NCI-H82 (cell line): ENCODE measurements at places on chromosomes 5 and 9.
A peak's percentile ranks its signal among the peaks of the same experiment; 100 is the strongest.

GRCh38 chr5:151432210-151432609 lies 15.2 kb upstream of the SLC36A1 start:
- DNase-seq, result peak; percentile 87

- DNase-seq, result no peak
Observed at GRCh38 chr9:97906236-97906831, 16.0 kb downstream of the TRMO start.

DNA sequence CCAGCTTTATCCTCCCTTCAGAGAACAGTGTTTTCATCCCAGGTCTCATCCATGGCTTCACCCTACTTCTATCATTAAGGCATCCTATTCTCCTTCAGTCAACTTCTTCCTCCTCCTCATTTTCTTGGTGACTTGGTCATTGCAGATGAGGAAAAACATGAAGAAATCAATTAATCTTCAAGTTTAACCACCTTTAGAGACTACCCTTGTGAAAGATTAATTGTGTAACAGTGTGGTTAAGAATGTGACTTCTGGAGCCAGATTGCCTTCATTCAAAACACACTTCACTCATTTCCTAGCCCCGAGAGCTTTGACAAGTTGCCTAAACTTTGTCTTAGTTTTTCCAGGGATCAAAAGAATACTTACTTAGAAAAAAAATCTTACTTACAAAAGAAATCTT lies 110.0 kb downstream of the STK32A start:
- no peak for DNase-seq

DNA sequence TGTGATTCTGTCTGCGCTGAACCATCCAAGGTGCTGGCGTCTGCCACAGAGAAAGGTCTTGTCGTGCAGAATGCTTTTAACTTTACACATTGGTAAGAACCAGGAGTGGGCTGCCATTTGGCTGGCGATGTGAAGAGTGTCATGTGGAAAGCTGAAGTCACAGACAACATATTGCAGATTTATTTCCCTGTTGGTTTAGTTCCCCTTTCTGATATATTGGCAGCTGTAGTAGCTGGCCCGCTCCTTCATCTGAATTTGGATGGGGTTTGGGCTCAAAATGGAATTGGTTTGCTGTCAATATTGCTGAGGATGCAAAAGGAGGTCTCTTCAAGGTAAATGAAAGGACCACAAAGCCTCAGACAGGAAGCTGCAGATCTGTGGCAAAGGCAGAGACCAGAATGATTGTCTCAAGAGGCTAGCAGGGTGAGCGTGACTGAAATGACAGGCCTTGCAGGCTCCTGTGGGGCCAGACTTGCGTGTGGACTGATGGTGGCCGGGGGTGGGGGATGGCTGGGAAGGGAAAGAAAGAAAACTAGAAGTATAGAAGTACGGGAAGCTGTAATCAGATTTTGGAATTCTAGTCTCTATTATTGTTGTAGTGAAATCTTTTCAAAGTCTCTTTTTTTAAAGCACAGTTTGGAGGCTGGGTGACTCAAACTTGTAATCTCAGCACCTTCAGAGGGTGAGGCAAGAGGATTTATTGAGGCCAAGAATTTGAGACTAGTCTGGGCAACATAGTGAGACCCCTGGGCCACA lies 25.1 kb upstream of the CD180 start:
- DNase-seq, result no peak

- DNase-seq, result no peak
Observed at GRCh38 chr5:39517800-39518199, 93.0 kb upstream of the DAB2 start.

GRCh38 chr5:161155451-161155850 lies 303.4 kb upstream of the ATP10B start:
- DNase-seq, result no peak

GRCh38 chr5:14321936-14322335 lies 178.8 kb downstream of the TRIO start:
- DNase-seq, result no peak

- no peak for DNase-seq
Observed at GRCh38 chr5:172568308-172568910, 72.7 kb upstream of the NEURL1B start.

DNA sequence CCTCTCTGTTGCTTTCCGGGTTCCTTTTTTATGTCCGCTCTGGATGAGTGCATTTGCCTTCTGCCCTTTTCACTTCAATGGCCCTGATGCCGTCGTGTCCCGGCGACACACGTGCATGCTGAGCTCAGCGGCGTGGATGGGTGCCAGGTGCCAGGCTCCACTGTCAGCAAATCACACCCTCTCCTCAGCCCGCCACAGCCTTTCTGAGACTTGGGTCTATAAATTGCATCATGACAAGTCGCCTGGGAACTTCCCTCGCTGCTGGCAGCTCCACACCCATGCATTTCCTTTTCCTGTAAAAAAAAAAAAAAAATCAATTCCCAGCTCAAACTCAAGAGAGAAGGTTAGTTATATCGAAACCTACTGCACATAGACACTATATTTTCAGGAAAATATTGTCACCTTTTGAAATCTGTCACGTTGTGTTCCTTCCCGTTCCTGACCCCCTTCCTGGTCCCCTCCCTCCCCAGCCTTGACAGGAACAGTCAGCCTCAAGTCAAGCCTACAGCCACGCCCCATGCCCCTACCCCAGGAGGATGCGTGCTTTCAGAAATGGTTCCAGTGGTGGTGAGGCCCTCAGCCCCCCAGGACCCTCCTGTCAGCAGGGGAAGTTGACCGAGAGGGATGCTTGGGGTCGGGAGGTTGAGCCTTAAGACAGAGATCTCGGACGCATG lies 110.3 kb upstream of the PTCH1 start:
- DNase-seq, result no peak

- DNase-seq, result no peak
Observed at GRCh38 chr5:168609806-168610482, 30.8 kb upstream of the PANK3 start.

DNA sequence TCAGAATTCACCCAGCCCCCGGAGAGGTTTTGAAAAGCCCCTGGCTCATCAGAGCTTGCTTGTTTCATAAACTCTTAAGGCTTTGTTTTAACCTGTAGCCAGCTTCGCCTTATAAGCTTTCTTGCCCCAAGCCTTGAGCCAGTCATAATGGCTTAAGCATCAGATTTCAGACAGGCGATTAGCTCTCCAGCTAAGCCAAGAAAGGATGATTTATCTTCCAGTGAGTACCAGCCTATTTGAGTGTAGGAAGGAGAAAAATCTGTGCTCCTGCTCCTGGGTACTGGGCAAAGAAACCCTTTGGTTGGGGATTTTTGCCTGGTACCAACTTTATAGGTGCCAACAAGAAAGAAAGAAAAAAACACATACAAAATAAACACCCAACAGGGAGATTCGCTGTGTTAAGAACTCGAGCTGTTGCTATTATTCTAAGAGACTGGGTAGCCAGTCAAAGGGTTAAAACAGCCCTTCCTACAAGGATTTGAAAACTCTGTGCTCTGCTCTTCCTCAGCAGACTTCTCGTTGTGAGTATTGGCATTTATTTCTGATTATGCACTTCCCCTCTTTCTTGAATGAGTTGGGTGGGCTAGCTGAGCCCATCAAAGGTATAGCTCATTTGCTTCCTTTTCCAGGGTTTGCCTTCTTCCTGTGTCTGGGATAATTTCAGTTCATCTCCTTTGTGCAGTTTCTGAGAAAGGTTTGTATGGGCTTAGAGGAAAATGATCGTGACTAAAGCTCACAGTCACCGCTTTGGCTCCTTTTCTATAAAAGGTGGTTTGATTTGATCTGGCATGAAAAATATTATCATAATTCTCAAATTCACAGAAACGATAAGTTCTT lies 157.2 kb upstream of the DMRT1 start:
- peak; percentile 96 for DNase-seq

DNA sequence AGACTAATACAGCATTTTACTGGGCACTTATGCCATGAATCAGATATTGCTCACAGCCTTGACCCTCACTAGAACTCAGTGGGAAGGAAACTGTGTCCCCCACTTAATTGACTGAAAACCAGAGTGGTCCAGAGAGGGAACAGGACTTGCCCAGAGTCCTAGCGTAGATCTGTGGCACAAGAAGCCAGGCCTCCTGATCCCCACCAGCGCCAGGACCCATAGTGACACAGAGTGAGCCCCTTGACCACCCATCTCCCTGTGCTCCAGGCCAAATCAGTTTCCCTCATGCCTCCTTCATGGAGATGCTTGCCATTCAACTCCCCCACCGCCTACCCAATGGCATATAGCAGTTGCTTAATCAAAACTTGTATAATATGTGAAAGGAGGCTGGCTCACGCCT lies 8.3 kb downstream of the KIF12 start:
- DNase-seq, result no peak

GRCh38 chr5:60494635-60495034 lies 205.3 kb downstream of the DEPDC1B start:
- DNase-seq, result no peak

DNA sequence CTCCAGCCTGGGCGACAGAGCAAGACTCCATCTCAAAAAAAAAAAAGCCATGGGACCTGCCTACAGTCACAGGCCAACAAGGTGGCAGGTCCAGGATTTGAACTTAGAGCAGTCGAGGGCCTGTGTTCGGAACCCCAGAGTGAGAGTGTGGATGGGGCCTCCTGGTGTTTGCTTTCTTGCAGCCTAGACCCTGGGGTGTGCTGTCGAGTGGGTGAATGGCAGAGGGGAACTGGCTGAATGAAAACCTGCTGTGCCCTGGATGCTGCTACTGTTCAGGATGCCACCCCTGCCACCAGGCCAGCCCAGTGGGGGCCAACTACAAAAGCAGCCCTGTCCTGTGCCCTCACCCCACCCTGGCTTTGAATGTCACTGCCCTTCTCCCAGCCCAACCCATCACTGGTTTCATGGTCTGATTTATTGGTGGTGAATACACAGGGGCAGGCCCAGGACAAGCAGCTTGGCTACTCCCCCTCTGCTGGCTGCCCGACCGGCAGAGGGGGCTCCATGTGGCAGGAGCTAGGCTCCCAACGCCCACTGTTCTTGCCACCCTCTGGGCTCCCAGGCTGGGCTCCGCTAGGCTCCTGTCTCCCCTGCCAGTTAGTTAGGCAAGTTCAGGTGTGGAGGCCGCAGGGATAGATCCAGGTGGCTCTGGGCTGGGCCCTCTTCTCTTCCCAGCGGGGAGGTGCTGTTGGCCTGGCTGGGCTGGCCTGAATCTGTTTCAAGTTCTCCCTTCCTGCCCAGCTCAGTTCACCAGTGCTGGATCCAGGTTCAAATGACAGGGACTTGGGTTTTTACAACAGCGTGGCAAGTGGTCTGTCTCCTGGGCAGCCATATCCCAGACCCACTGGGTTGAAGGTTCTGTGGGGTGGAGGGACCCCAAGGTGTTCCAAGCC lies 12.2 kb downstream of the FPGS start:
- DNase-seq, result no peak

DNA sequence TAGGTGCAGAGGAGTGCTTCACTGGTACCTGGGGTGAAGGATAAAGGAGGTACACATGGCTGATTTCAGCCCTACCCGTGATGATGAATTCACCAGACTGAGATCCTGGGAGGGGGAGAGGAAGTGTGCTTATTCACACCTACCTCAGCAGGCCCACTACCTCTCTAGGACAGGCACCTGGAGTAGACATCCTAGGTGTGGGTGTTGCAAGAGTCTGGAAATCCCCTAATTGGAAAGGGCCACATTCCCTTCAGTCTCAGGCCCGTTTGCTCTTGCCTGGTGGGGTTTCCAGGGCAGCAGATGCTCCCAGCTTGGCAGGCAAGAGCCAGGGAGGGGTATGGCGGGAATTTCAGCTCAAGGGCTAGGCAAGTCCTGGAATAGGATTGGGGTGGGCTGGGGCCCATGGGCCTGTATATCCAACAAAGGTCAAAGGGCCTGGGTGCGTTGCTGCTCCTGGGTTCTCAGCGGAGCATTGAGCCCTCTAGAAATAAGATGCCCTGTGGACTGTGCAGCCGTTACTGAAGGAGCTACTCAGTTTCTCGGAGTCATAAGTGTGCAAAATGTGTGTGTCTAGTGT lies 5.8 kb upstream of the CCL21 start:
- peak; percentile 17 for DNase-seq
